ENCODE measurements at places on chromosomes 5 and 9.

DNA sequence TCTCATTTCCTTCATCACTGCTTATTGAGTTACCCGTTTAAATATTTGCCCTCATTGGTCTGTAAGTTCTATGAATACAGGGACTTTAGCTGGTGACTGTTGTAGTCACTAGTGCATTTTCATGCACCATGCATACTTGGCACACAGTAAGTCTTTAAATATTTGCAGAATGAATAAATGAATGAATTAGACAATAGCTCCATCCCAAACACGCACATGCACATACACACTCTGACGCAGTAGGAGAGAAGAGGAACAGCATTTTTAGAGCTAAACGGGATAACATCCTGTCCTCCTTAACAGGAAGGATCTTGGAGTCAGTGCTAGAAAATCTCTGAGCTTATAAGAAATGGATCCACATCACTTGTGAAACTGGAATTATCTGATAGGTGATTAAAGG, 447.7 kb downstream of the KIF4B start:
- no peak for DNase-seq

- DNase-seq: peak; percentile 28
These were observed 433.9 kb upstream of the ZNF608 start for GRCh38 chr5:125180231-125180829.

DNA sequence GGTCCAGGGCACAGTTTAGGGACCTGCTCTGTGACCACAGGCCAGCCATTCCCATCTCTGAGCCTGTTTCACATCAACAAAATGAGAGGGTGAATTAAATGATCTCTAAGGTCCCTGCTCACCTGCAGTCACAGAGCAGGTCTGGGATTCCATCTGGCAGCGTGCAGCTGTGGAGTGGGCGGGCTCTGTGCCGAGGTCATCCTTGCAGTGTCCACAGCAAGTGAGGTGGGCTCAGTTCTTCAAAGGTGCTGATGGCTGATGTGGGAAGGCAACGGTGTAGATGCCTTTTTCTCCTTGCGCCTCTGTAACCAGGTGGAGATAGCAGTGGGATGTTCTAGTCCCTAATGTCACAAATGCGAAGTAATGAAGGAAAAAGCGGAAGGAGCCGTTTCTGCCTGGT, 11.9 kb downstream of the OR2V1 start:
- DNase-seq: no peak

GRCh38 chr5:51347157-51347556, 36.1 kb upstream of the ISL1 start:
- DNase-seq: no peak

DNA sequence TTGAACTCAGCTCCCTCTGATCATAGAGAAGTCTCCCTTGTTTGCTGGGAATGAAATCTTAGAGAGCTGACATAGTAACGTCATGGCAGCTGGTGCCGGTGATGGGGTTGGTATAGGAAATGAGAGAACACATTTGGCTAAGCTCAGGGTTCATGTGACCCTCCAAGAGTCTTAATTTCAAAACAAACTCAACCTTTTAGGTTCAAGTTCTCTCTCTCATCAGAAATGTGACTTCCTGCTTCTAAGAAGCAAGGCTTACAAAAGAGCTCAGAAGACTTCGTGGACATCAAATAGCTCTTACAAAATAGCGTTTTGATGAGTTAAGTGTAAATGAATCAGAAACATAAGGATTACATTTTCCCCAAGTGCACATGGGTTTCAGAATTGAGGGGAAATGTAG, 97.3 kb downstream of the PAPPA start:
- no peak for DNase-seq

DNA sequence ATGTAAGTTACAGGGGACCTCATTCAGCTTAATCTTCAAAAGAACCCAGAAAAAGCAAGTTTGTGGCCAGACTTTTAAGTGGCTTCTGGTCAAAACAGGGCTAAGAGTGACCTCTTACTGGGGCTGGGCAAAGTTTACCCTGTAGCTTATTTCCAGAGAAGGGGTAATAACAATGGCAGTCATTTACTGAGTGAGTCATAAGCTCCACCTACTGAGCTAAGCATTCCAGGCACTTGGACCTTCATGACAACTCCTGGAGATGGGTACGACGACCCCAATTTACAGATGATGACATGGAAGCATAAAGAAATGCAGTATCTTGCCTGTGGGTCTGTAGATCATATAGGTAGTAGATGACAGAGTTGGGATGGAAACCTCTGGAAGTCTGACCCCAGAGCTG, 4.7 kb upstream of the GPR151 start:
- no peak for DNase-seq

All from endothelial cell of umbilical vein (primary cell).